ENCODE measurements at places on chromosomes 5 and 9.

- no peak for DNase-seq
Measured at GRCh38 chr5:4542145-4542778, 597.9 kb upstream of the ADAMTS16 start.

GRCh38 chr5:96049398-96050272, 88.0 kb upstream of the ELL2 start:
- DNase-seq, result no peak

DNA sequence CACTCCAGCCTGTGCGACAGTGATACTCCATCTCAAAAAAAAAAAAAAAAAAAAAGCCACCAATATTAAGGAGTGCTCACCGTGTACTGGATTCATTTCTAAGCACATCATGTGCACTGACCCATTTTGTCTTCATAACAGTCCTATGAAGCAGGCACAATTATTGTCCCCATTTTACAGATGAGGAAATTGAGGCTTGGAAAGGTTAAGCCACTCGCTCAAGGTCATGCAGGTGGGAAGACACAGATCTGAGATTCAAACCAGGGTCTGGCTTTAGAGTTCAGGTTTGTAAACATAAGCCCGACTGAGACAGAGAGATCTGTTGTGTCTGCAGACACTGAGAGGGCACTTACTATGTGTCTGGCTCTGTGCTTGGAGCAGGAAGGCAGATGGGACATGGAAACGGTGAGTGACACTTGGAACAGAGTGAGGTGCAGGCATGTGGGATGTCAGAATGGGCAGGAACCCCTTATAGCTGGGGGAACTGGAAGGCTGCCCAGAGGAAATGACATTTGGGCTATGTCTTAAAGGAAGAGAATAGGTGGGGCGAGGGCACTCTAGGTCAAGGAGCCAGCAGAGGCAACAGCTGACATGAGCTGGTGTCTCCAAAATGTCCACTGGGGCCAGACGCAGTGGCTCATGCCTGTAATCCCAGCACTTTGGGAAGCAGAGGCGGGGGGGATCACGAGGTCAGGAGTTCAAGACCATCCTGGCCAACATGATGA, 69.9 kb downstream of the STK10 start:
- DNase-seq, result no peak

DNA sequence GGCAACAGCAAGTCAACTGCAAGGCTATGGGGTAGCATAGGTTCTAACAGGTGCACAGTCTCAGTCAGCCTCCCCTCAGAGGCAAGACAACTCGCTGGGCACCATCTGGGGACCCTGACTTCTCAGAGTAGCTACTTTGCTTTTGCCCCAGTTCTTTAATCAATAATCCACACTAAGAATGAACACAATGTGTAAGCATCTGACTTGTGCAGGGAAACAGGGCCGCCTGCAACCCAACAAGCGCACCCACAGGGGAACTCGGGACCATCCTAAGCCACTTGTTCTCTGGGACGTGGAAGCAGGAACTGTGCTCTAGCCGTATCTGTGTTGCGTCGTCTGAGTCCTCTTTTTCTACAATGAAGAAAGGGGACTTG, 1.9 kb downstream of the MOB3B start:
- DNase-seq, result no peak

GRCh38 chr5:38831117-38831516, 14.7 kb upstream of the OSMR start:
- no peak for DNase-seq

- DNase-seq, result no peak
Measured at GRCh38 chr5:23268136-23268535, 239.3 kb upstream of the PRDM9 start.

DNA sequence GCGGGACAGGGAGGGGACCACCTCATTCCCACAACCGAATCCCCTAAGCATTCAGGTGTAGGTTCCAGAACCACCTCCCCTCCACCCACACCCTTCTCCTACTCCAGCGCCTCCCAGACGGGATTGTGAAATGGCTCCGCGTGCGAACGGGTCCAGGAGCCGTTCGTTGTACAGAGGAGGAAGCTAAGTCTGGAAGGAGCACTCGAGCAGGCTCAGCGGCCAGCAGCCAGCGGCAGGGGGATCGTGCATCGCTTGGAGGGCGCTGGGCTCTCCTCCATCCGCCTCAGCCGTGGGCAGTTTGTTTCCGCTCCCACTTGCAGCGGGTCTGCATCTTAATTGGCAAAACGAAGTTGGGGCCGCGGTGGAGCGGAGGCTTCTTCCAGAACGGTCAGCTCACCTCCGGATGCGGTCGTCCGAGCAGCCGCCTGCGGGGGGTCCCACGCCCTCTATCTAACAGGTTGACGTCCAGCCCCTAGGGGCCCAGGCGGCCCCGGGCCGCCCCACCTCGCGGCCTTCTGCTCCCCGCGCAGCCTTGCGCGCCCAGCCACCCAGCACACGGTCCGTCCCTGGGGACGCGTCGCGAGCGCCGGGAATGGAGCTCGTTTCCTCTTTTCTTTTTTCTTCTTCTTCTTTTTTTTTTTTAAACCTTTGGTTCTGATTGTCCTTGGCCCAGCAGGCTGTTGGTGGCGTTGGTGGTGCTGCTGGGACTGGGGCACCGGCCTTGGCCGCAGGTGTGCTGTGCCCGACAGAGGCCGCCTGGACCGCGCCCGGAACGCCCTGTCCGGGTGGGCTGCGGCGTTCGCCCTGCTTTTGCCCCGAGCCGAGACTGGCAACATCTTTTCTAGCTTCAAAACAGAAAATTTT, 3.9 kb upstream of the BARX1 start:
- DNase-seq, result no peak

GRCh38 chr5:142506046-142506445, 179.8 kb downstream of the FGF1 start:
- DNase-seq, result peak; percentile 23

DNA sequence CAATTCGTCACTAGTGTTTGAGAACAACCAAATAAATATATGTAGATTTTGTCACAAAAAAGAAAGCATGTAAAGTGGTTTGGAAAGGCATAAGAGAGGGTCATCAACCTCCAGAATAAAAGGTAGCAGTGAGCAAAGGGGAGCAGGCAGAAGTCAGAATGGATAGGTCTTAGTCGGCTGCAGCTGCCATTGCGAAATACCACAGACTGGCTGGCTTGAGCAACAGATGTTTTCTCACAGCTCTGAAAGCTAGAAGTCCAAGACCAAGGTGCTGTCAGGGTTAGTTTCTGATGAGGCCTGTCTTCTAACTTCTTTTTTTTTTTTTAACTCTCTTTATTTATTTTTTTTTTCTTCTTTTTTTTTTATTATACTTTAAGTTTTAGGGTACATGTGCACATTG, 208.1 kb upstream of the PIK3R1 start:
- no peak for DNase-seq

DNA sequence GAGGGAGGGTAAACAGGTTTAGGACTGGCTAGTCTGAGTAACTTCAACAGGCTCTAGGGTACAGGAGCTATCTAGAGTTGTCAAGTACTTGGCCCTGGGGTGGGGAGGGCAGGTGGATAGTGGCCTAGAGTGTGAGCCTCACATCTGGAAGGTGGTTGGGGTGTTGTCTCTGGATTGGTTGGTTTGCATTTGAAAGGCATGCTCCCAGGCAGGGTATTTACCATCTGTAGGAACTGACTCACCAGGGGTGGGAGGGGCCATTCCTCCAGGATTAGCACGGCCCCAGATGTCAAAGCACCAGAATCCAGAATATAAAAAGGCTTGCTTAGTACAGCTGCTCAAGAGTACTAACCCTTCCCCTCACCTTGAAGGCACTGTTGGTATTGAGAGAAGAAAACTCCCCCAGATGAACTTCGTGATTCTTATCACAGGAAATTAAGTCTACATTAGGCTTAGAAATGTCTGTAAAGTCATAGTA, 193.3 kb downstream of the NTRK2 start:
- DNase-seq, result no peak

GRCh38 chr9:98192503-98193335, at the start of gene CORO2A:
TSS of gene CORO2A (minus strand) at chr9:98192637. CDS start at chr9:98157660, 34,977 bp downstream.
- DNase-seq, result peak; percentile 79

- DNase-seq, result peak; percentile 34
Measured at GRCh38 chr5:68368311-68369022, 152.9 kb downstream of the PIK3R1 start.

- DNase-seq, result no peak
Measured at GRCh38 chr5:151344088-151344487, 3.3 kb downstream of the SLC36A2 start.

DNA sequence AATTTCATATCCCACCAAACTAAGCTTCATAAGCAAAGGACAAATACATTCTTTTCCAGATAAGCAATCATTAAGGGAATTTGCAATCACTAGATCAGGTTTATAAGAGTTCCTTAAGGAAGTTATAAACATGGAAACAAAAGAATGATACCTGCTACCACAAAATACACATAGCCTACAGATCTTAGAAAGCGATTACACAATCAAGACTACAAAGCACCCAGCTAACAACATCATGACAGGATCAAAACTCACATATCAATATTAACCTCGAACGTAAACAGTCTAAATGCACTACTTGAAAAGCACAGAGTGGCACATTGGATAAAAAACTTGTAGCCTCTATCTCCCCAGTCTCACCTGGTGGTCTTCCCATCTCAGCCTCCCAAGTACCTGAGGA, 512.4 kb upstream of the PTGER4 start:
- DNase-seq, result no peak

DNA sequence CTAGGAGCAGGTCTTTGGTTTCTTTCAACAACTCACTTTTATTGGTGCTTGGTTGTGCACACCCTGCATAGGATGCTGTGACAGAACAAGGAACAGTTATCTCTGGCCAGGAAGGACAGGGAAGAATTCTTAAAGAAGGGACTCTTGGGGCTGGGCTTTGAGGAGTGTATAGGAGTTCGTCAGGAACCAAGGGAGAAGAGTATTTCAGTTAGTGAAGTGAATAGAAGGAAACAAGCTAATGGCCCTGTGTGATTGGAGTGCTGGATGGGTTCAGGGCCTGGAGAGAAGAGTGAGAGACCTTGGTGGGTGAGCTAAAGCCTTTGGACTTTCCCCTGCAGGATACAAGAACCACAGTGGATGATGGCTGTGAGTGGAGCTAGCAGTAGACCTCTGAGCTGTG, 32.2 kb downstream of the DAB2IP start:
- DNase-seq, result no peak

DNA sequence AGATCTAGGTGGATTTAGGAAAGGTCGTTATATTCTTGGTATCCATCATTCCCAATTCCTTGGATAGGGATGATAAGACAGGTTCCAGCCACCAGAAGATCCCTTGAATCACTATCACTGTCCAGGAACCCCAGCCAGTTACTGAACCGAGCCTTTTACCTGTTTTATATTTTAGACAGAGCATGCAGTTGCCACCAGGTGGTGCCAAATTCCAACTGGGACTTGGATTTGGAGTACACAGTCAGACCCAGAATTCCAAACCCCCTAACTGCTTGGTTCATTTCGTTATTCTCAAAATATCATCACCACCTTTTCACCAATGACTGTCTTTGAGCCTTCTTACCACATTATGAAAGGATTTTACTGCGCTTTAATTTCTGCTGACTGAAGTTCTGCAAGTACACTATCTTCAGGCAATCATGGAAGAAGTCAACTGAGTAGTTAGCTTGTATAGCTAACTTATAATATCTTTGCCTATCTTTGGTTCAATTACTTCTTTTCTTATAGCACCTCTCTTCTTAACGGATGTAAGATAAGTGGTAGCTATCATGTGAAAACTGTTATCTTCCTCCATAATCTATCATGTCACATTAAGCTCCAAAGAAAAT, 191.8 kb downstream of the PRR16 start:
- DNase-seq, result peak; percentile 12

DNA sequence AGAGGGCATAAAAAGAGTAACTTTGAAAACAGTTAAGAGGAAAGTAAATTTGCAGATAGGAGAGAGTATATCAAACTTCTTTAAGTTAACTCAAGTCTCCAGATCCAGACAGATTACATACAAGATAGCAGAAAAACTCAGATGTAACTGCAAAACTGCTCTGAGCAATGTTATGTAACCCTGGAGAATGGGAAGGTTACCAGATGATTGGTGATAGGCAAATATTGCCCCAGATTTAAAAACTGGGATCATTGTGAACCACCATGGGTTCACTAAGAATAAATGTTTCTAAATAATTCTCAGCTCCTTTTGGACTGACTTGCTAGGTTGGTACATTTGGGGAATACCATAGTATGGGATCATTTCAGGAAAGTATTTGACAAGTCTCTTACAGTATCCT, 176.5 kb downstream of the ARL15 start:
- no peak for DNase-seq

GRCh38 chr9:121559183-121559582, 59.5 kb upstream of the GGTA1 start:
- no peak for DNase-seq

DNA sequence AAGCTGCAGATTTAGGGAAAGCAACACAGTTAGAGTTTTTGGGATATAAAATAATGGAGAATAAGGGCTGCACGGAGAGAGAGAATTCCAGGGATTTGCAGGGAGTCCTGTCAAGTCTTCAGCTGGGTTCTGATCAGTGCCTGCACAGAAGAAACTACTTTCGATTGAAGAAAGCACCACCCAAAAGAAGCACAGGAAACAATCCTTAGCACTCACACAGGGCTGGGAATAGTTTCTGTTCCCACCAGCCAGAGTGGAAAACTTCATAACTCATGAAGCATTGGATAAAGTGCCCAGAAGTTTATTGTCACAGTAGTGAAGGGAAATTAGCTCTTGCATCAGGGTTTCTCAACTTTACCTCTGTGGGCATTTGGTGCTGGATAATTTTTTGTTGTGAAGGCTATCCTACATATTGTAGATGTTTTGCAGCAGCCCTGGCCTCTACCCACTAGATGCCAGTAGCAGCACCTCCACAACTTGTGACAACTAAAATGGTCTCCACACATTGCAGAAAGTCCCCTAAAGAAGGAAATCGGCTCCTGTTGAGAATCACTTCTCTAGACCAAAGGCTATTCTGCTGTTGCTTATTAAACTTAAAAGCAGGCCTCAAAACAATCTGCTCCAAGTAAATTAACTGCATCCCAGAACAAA, 71.0 kb upstream of the FAM120A start:
- DNase-seq, result no peak

DNA sequence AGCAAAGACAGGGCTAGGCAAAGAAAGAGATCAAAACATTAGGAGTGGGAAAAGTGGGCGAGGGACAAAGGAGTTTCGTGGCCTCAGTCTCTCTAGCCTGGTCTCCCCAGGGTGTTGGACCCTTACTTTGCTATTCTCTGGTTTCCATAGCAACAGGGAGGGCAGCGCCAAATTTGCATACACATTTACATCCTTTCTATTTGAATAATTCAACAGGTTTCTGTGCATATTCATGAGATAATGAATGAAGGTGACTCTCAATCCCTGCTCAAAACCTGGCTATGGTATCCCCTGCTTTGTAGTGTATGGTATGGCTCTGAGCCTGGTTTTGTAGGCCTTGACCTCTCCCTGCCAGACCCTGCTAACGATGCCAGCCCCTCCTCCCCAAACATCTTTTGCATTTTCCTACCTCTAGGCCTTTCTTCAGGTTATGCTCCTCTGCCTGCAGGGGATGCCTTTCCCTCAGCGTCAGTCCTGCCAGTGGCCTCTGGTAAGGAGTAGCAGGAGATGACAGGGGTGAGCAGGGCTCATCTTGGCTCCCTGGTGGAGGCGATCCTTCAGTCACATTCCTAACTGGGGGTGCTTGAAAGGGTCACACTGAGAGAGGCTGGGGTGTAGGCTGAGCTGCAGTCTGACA, 9.8 kb downstream of the RPP25L start:
- DNase-seq, result no peak

- no peak for DNase-seq
Measured at GRCh38 chr5:17260549-17260948, 43.1 kb downstream of the BASP1 start.

GRCh38 chr5:119269061-119269944, 86.5 kb upstream of the TNFAIP8 start:
- DNase-seq, result peak; percentile 63

- no peak for DNase-seq
Measured at GRCh38 chr5:112866739-112867138, 5.7 kb downstream of the SRP19 start.
